ENCODE measurements at places on chromosomes 1 and 21.

- peak; percentile 44 for DNase-seq
Observed at GRCh38 chr1:48596046-48596445, 124.0 kb upstream of the SPATA6 start.

GRCh38 chr1:64073705-64074104, 129.7 kb upstream of the UBE2U start:
- DNase-seq = peak; percentile 29

- no peak for DNase-seq
Observed at GRCh38 chr1:29828526-29829447, 592.5 kb downstream of the PTPRU start.

- DNase-seq = peak; percentile 89
Observed at GRCh38 chr21:31198575-31198974, 145.5 kb downstream of the TIAM1 start.

GRCh38 chr1:9542430-9542829, 3.2 kb downstream of the SLC25A33 start:
- DNase-seq = peak; percentile 27

GRCh38 chr1:26787381-26787705, 407 bp upstream of the PIGV start:
- peak; percentile 74 for DNase-seq

DNA sequence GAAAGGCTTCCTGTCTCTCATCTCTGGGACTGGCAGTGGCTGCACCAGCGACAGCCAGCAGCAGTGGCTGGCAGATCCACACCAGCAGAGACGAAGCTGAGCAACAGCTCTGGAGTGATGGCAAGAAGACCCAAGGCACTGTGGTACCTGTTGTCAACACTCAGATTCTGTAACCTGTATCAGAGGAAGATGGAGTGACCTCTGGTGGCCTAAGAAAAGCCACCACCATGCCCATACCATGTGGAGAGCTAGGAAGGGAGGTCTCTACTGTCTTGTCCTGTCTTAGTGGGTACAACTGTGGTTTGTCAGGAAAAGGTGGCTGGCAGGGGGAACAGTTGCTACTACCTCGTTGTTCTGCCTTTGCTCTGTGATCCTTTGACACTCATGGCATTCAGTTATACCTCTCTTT, 22.5 kb upstream of the RHBDL2 start:
- no peak for DNase-seq

DNA sequence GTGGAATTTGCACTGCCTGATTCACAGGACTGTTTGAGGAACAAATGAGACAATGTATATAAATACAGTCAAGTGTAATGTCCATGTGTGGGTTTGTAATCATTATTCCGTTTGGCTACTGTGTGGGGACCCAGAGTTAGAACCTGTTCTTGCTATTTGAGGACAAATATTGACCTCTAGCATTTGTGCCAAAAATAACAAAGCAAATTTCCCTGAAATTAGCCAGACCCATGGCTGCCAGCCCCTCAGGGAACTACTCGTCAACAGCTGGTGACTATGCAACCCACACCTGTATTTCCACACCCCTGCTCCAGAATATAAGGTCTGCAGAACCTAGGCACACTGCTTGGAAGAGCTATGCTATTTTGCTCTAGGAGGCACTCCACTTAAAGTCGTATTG, 70.7 kb downstream of the KCNJ6 start:
- DNase-seq = no peak

DNA sequence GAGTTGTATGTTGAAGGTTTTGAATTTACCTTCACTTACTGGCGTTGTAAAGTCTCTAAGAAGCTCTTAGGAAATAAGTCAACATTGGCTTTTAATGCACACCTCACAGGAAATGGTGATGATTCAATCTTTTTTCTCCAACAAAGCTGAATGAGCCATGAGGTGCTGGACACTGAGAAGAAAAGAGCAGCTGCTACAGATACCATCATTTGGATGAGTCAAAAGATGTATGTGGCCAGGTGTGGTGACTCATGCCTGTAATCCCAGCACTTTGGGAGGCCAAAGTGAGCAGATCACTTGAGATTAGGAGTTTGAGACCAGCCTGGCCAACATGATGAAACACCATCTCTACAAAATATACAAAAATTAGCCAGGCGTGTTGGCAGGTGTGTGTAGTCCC, 3.3 kb upstream of the IL23R start:
- no peak for DNase-seq
